Hypothalamus (tissue), 51 donors: ENCODE measurements at places on chromosomes 2 and 18.

DNA sequence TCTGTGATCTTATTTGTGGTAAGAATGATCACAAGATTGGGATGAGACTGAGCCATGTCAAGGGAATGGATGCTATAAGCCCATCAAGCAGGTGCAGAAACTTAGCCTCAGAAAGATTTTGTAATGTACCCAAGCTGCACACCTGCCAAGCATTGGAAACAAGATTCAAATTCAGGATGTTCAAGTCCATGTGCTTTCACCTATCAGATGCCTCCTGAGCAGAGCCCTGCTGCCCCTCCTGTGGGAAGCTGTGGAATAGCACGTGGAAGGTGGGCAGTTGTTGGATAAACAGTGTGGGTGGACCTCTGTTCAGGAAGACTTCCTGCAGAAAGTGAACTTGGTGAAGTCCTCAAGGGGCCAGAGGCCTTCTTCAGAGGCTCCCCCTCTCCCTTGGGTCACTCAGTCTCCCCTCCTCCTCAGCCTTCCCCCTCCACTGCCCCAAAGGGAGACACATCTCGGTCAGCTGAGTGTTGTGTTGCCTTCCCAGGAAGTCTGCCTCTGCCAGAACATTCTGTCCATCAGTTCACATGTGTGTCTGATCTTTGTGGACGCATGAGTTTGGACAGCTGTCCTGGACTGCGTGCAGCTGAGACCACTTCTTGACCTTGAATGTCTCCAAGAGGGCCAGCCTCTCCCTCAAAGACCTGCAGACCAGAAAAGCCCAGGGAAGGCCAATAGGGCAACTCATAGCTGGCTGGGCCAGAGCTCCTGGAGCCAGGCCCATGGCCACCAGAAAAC, 186.1 kb downstream of the INHBB start:
- no peak for DNase-seq

DNA sequence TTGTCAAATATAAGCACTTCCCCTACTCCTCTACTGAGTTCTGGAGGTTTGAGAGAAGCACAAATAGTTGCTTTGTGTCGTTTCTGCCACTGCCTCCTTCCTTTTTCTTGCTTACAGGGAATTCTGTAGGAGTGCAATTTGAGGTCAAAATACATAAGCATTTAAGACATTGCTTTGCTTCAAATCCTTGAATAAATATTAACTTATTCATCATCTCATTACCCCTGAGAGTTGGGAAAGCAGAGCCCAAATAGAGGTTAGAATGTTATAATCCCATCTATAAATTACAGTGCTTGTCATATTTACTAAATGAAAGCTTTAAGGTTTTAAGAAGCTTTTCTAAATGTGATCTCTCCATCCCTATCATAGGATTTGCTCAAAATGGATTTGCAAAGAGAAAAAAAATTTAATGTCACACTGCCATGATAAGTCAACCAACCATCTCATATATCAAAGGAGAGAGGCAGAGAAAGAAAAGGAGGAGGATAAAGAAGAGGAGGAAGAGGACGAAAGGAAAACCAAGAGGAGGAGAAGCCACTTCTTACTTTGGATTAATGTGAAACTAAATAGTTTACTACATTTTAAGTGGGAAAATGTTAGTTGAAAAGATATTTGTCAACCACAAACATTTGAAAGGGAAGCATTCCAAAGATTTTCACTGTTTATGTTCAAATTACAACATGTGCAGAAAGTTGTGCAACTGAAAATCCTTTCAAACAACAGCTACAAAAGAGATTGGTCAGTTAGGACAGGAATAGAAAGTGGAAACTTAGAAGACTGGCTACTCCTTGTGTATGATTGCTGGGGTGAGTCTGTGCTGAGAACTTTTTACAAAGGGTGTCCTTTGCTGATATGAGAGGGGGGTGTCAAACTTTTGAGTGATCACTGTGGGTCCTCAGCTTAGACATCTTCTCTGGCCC, 277.3 kb upstream of the FN1 start:
- DNase-seq: no peak

- no peak for DNase-seq
Observed at GRCh38 chr2:138512672-138513071, 11.1 kb downstream of the SPOPL start.

GRCh38 chr2:121809607-121810006, 54.2 kb downstream of the TSN start:
- DNase-seq: no peak

DNA sequence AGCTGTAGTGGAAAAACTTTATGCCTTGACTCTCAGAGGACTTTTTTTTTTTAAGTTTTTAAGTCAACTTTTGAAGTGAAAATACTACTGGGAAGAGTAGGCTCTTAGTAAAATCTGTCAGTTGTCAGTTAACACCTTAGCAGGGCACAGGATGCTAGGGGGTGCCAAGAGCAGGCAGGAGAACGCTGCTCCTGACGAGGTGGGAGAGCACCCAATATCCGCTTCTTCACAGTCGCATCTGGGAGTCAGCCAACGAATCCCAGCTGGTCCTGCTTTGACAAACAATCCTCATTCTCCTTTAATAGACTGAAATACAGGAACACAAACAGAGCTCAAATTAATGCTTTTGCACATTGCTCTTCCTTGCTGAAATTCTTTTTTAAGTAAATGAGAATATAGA, 709.5 kb upstream of the ACVR2A start:
- DNase-seq: no peak

GRCh38 chr18:34803877-34804400, 93.8 kb downstream of the DTNA start:
- no peak for DNase-seq

DNA sequence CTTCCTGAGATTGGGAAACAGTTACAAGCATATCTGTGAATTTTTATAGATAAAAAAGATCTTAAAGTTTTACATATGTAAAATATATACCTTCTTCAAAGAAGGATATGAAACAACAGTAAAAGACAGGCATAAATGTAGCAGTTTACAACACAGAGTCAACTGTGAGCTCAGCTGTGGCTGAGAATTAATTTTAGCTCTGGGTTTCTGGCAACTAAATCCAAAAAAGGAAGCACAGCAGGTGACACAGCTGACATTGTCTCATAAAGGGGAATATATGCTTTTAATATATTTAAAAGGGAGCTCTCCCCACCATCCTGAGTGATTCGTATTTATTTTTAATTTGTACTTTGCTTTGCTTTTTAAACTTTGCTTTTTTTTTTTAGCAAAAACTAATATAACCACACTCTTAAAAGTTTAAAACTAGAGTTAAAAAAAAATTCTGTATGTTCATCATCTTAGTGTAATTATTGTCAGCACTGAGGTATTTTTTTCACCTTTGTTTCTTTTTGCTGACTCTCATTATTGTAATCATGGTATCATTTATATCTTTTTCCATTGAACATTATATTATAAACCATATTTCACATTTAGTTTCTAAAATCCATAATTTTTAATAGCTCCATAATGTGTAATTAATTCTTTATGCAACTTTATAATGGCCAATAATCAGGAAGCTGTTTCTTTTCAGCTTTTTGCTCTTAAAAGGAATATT, 6.7 kb downstream of the TUBB6 start:
- no peak for DNase-seq

DNA sequence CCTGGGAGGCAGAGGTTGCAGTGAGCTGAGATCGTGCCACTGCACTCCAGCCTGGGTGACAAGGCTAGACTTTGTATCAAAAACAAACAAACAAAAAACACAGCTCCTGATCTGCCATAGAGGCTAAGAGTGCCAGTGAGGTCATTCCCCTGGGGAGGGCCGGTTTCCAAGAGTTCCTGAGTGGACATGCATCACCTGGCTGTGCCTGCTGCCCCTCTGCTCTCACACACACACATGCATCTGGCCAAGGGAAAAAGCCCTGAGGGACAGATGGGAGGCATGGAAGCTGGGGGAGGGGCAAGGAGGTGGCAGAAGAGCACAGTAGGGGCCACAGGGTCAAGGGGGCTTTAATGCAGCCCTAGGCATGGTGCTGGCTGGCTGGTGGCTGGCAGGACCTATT, 60.4 kb downstream of the ZBTB7C start:
- DNase-seq: no peak

GRCh38 chr18:23710946-23711345, 21.7 kb downstream of the LAMA3 start:
- no peak for DNase-seq

DNA sequence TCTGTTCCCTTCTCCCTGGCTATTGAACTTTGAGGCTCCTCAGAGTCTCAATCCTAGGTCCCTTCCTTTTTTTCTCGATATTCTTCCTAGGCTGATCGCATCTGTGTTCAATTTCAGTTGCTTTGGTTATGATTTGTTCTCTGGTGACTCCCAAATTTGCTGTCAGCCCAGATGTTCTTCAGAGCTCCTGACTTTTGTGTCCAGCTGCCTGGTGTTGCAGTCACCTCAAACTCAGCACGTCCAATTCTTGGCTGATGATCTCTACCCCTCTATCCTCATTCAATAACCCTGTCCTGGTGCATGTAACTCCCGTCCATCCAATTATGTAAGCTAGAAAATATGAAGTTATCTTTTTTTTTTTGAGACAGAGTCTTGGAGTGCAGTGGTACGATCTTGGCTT, 31.4 kb downstream of the DIS3L2 start:
- DNase-seq: no peak

GRCh38 chr2:186748354-186748753, 54.5 kb downstream of the FAM171B start:
- no peak for DNase-seq

DNA sequence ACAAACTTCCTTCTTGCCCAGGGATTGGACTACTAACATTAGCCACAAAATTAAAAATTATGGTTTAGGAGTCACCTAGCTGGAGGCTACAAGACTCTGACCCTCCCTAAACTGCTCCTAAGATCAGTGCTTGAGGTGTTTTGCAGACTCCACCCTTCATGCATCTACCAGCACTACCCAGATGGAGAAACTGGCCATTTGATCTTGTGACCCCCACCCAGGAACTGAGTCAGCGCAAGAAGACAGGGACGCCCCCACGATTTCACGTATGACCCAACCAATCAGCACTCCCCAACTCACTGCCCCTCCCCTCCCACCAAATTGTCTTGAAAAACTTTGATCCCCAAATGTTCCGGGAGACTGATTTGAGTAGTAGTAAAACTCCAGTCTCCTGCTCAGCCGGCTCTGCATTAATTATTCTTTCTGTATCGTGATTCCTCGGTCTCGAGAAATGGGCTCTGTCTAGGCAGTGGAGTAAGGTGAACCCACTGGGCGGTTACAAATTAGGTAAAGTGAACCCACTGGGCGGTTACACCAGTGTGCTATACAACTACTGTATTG, 40.1 kb upstream of the CCDC88A start:
- DNase-seq: no peak

- DNase-seq: no peak
Observed at GRCh38 chr2:188314314-188315054, 22.8 kb downstream of the GULP1 start.

DNA sequence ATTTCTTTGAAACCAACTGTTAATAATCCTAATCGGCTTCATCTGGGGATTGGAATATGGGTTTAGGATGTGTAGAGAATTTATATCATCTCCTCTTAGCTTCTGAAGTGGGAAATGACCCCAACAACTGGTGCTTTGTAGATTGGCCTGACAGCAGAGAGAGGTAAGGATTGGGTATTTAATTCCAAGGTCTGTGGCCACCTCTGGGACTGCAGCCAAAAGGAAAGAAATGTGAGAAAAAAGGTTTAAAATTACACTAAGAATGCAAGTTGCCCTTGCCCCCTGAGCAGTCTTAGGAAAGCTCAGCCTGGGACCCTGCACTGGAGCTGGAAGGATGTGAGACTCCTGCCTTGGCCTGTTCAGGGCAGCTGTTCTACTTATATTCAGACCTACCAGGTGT, 157.1 kb downstream of the FTCDNL1 start:
- no peak for DNase-seq

DNA sequence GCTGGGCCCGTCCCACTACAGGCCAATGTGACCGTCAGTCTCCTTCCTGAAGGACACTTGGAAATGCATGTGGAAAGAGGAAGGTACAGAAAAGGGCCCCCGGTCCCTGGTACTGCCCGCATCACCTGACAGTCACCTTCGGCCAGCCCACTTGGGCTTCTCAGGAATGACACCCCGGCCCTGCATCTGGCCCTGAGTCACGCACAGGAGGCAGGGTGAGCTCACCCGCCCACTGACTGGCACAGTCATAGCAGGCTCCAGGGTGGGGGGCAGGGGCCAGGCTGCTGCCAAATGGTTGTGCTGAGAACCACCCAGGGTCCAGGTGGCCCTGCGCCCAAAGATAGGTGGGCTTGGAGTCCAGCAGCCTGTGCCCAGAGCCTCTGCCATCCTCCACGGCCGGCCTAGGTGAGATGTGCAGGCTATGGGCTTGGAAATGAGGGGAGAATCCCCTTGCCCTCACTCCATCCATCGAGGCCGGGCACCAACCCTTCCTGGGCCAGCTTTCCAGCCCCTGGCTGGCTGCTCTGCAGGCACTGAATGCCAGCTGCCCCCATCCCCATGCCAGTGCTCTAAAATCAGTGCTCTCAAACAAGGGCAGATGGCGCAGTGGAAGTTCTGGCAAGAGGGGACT, 14.1 kb downstream of the EMX1 start:
- no peak for DNase-seq

- no peak for DNase-seq
Observed at GRCh38 chr2:65054749-65055421, 1.3 kb upstream of the CEP68 start.

- no peak for DNase-seq
Observed at GRCh38 chr2:226031647-226032501, 632.4 kb downstream of the NYAP2 start.

DNA sequence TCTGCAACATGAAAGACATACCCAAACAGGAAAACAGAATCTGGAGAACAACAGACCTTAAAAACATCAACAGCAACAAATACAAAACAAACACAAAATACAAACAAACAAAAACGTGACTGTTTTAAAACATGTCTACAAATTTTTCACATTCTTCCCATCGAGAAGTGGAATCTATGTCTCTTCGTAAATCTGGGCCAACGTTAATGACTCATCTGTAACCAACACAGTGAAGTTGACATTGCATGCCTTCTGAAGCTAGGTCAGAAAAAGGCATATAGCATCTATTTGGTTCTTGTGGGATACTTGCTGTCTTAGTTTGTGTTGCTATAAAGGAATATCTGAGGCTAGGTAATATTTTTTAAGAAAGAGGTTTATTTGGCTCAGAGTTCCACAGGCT, 269.0 kb upstream of the FBXO11 start:
- no peak for DNase-seq

- DNase-seq: no peak
Observed at GRCh38 chr2:177771191-177771590, 301.4 kb downstream of the PDE11A start.

- DNase-seq: no peak
Observed at GRCh38 chr2:101987832-101988231, 3.9 kb upstream of the IL1R2 start.

DNA sequence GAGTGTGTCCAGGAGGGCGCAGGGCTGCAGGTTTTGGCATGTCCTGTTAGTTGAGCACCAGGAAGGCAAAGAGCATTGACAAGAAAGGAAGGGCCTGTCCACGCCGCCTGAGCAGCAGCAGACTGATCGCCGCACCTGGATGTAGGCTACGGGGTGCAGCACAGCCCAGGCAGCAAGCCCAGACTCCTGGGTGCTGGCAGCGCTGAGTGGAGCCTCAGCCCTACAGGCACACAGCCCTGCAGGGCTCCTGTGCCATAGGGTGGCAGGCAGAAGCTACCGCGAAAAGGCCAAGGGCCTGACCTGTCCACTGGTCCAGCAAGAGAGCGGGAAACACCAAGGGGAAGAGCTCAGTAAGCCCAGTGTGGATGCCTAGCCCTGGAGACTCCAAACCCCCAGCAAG, 198.0 kb downstream of the HDAC4 start:
- DNase-seq: no peak

GRCh38 chr2:9385841-9386240, 37.5 kb downstream of the ITGB1BP1 start:
- DNase-seq: no peak
